ENCODE measurements at places on chromosomes 11 and 22. TPM values are rescaled to one million over a fixed set of nuclear protein-coding genes. Genes with fewer than 3 reads are reported as not detected.

The SPA17 gene
- 7.4 TPM for total RNA-seq

The OR8G1 gene
- 0.17 TPM for total RNA-seq

The ARHGAP42 gene
- 6.3 TPM for total RNA-seq

The PYGM gene
- 1.3 TPM for total RNA-seq

The EHF gene
- 0.33 TPM for total RNA-seq

The OR10A5 gene
- not detected for total RNA-seq

The PHF21B gene
- total RNA-seq, result not detected

The CD3E gene
- total RNA-seq, result not detected

The BTG4 gene
- not detected for total RNA-seq

The LMO2 gene
- not detected for total RNA-seq

The ZNF280B gene
- total RNA-seq, result 0.17 TPM

The ZC3H12C gene
- total RNA-seq, result 11.7 TPM

The ANO9 gene
- total RNA-seq, result not detected

The DCDC1 gene
- total RNA-seq, result 0.29 TPM

The HEPHL1 gene
- total RNA-seq, result not detected

The KBTBD4 gene
- total RNA-seq, result 36.4 TPM

The CKAP5 gene
- 61.2 TPM for total RNA-seq

The OR8D4 gene
- not detected for total RNA-seq

The NXPE1 gene
- not detected for total RNA-seq

The GANAB gene
- 339 TPM for total RNA-seq

The EFCAB6 gene
- 4.2 TPM for total RNA-seq

The ARHGAP8 gene
- total RNA-seq, result not detected

The OR6T1 gene
- total RNA-seq, result not detected

The GATD1 gene
- 29.7 TPM for total RNA-seq

The CCND1 gene
- total RNA-seq, result 940 TPM

The RIBC2 gene
- total RNA-seq, result under 0.01 TPM

The DGCR6 gene
- 0.15 TPM for total RNA-seq

The GRM5 gene
- total RNA-seq, result not detected

The SEC14L3 gene
- total RNA-seq, result not detected
